ENCODE measurements at places on chromosomes 6 and 20.

- DNase-seq = no peak
Measured at GRCh38 chr6:67608099-67608749, 1026.9 kb upstream of the ADGRB3 start.

DNA sequence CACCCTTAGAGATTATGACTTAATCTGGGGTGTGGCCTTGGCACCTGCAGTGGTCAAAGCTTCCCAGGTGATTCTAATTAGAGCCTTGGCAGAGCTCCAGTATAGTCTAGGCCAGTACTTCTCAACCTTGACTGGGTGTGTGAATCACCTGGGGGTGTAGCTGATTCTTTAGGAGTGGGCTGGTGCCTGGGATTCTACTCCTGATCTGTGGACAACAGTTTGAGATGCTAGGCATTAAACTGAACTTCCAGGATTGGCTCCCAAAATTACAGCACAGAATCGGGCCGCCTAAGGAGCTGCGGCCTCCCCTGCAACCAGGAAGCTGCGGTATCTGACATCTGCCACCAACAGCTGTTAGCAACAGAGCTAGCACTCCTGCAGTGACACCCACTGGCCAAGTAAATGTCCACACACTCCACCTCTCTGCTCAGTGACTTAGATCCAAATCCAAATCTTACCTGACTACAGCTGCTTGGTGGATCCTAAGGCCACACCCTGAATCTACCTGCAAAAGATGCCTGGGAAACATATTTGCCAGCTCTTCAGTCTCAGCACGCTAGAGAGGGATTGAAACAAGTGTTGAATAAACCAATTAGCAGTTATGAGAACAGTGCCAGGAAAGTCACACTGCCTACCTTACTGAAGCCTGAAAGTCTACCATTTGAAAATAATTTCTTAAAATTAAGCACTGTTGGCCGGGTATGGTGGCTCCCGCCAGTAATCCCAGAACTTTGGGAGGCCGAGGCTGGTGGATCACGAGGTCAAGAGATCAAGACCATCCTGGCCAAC is 126.7 kb downstream of the UNC5CL start:
- peak; percentile 45 for DNase-seq

GRCh38 chr20:1935696-1936366 is 40.6 kb downstream of the SIRPA start:
- no peak for DNase-seq

DNA sequence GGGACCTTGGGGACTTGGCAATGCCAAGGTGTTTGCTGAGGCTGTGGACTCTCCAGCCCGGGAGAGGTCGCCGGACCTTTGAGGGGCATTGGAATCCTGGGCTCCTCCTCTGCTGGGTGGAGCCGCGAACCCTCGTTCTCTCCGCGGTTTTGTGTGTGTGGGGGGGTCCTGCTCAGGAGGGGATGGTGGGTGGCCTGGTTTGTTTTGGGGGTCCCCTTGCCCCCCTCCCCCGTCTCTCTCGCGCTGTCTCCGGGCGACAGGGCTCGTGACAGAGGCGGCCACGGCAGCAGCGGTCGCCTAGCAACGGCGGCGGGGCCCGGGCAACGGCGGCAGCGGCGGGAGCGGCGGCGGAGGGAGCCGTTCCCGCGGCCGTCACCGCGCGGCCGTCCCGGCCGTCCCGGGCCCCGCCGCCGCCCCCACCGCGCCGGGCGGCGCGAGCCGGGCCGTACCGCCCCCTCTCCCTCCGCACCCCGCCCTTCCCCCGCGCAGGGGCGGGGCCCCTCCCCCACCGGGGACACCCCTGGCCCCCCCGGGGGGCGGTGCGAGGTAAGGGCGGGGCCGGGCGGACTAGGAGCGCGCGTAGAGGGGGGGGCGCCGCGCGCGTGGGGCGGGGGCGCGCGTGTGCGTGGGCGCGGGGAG is 7.8 kb downstream of the SYNGAP1 start:
- DNase-seq = peak; percentile 53

GRCh38 chr20:47373206-47373733 is 16.8 kb upstream of the ZMYND8 start:
- no peak for DNase-seq

DNA sequence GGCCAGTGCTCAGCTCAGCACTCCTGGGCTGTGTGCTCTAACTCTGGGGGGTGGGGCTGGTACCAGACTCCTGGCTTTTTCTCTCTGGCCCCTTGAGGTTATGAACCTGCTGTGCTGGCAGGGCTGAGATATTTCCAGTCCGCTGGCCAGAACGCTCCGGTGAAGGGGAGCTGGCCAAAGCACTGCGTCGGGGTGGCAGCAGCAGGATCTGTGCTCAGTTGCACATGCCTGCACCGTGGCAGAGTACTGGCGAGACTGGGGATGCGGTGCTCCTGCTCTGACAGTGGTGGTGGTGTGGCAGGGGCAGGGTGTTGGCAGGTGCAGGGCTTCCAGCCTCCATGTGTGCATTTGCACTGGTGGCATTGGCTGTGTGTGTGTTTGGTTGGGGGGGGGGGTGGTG is 374.4 kb downstream of the PHF3 start:
- DNase-seq = no peak
